ENCODE measurements at places on chromosomes 4 and X. TPM values are rescaled to one million over a fixed set of nuclear protein-coding genes. Genes with fewer than 3 reads are reported as not detected.

The HTR2C gene
- not detected for total RNA-seq

The RAB41 gene
- not detected for total RNA-seq

The ADH4 gene
- total RNA-seq: not detected

DNA sequence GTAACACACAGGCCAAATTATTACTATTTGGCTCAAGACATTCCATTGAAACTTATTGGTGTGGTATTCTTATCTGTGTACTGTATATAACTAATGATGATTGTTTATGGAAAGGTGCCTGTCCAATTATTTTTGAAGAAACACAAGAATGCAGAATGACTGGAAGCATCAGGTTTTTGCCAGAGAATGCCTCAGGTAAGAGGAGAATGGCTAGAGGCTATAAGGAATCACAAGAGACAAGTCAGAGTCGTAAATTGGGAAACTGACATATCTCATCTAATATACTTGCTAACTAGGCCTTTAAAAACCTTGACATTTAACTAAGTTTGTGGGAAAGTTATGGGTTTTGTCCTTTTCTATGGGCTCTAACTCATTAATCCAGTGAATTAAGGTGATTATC, 69.3 kb upstream of the TTC29 start:
- no peak for DNase-seq

The RTL9 gene
- 0.05 TPM for total RNA-seq

The MEPE gene
- not detected for total RNA-seq

The MND1 gene
- 1.8 TPM for total RNA-seq

DNA sequence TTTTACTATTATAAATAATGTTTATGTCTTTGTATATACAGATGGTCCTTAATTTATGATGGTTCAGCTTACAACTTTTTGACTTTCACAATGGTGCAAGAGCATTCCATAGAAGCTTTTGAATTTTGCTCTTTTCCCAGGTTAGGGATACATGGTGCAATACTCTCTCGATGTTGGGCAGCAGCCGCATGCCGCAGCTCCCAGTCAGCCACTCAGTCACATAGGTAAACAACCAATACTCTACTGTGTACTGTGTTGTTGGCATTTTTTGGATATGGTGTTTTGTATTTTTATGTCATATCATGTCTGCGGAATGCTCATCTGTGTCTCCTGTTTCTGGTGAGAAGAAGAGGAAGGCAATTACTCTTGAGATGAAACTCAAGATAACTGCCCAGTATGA, 258.0 kb upstream of the ETNPPL start:
- no peak for DNase-seq

DNA sequence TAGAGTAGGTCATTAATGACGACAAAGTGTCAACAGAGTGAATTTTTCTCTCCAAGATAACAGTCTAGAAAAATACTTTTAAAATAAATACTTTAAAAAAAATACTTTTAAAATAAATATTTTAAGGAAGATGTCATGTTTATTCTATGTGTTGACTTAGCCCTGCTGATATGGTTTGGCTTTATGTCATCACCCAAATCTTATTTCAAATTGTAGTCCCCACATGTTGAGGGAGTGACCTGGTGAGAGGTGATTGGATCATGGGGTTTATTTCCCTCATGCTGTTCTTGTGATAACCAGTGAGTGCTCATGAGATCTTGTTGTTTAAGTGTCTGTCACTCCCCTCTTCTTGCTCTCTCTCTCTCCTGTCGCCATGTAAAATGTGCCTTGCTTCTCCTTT, 754.9 kb upstream of the SLIT2 start:
- no peak for DNase-seq

All from osteocyte (in vitro differentiated cells).